ENCODE measurements at places on chromosomes 2 and 18. TPM values are rescaled to one million over a fixed set of nuclear protein-coding genes. Genes with fewer than 3 reads are reported as not detected.

DNA sequence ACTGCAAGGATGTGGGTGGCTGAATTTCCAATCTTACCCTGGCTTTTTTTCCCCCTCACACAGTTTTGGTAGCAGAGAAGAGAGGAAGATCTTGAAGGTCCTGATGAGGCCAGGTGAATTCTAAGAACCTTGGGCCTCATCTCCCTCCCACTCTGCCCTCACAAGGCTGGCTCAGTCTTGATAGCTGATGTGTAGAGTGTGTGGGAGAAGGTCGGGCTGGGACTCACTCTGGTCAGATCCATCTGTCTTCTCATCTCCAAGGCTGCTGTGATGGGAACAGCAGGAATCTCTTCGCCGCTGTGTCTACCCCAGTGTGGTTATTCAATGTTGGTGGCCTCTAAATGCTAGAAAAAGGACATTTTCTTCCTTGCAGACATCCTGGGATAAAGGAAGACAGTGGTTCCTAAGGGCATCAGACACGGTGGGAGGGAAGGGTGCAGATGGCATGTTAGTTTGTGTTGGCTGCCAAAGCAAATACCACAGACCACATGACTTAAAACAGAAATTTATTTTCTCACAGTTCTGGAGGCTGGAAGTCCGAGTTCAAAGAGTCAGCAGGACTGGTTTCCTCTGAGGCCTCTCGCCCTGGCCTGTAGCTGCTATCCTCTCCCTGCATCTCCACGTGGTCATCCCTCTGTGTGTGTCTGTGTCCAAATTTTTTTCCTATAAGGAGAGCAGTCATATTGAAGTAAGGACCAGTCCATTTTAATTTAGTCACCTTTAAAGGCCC lies 37.6 kb upstream of the MGAT4A start:
- ATAC-seq = no peak

- peak; percentile 87 for ATAC-seq
These were observed 18.6 kb upstream of the MRPL19 start for GRCh38 chr2:75627902-75628504.

GRCh38 chr2:152432206-152432653 lies 97.3 kb downstream of the FMNL2 start:
- peak; percentile 16 for ATAC-seq

DNA sequence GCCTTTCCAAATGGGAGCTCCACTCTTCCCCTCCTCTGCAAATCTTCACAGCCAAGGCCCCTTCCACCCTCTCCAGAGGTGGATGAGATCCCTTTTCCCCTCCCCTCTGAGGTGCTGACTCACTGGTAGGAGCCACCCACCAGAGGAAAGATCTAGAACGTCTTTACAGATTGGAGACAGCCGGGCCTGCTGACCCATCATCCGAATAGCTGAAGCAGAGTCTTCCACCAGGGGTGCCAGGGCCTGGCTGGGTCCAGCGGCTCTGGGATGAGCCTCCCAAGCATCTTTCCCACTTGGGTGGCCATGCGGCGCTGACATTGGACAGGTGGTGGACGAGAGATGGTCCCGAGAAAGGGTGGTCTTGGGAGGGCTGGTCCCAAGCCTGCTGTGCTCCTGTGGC lies 9.0 kb downstream of the ERFE start:
- peak; percentile 15 for ATAC-seq

DNA sequence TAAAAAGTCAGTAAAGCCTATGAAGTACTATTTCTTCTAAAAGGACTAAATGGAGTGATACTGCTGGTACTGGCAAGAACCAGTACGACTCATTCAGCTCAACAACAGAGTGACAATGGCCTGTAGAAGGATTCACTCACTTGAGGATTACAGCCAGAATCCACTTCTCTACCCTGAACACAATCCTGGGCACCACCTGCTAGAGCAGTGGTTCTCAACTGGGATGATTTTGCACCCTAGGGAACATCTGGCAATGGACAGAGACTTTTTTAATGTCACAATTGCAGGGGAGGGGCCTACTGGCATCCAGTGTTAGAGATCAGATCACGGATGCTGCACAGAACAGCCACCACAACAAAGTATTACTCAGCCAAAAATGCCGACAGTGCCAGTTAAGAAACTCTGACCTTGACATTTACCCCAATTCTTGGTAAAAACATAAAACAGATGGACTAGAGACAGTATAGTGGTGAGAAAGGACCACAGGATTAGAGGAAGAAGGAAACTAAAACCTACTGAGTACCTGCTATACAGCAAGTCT lies 5.0 kb downstream of the SPIRE1 start:
- ATAC-seq = no peak

GRCh38 chr2:237995036-237995435 lies 28.2 kb downstream of the UBE2F start:
- ATAC-seq = no peak

- peak; percentile 83 for ATAC-seq
These were observed at the start of gene ADCY3 for GRCh38 chr2:24920098-24920808. ADCY3 (minus strand) TSS chr2:24920237; CDS start chr2:24918987, 1,250 bp downstream.

DNA sequence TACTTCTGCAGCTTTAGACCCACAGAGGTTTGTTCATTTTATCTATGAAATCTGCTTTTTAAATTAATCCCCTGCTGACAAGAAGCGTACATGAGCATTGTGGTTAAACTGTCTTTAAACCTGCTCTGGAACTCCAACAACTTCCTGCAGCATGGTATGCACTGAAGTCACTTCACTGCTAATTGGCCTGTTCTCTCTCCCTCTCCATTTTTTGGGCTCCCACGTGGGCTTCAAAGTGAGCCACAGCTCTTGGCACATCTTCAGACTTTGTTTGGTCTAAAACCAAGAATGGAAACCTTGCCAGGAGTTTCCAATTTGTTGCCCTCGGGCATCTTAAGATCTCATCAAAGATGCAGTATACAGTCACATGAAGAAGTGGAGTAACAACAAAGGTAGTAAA lies 311.4 kb downstream of the LRRTM1 start:
- ATAC-seq = no peak

- no peak for ATAC-seq
These were observed 23.4 kb upstream of the LYPD6 start for GRCh38 chr2:149307014-149307413.

- no peak for ATAC-seq
These were observed 102.3 kb upstream of the NFU1 start for GRCh38 chr2:69539549-69539908.

Gene SLC4A1AP
- 35.6 TPM for total RNA-seq

Gene SGPP2
- 2.5 TPM for total RNA-seq

Gene QPCT
- total RNA-seq = 0.50 TPM

Gene CD207
- 0.18 TPM for total RNA-seq

Gene OTOF
- 0.24 TPM for total RNA-seq

Gene BIN1
- 43.4 TPM for total RNA-seq

Gene ATOH8
- 1.6 TPM for total RNA-seq

All from motor neuron (in vitro differentiated cells).